ENCODE measurements at places on chromosomes 2 and 18.

- DNase-seq: peak; percentile 10
Measured at GRCh38 chr2:149313512-149313972, 16.8 kb upstream of the LYPD6 start.

DNA sequence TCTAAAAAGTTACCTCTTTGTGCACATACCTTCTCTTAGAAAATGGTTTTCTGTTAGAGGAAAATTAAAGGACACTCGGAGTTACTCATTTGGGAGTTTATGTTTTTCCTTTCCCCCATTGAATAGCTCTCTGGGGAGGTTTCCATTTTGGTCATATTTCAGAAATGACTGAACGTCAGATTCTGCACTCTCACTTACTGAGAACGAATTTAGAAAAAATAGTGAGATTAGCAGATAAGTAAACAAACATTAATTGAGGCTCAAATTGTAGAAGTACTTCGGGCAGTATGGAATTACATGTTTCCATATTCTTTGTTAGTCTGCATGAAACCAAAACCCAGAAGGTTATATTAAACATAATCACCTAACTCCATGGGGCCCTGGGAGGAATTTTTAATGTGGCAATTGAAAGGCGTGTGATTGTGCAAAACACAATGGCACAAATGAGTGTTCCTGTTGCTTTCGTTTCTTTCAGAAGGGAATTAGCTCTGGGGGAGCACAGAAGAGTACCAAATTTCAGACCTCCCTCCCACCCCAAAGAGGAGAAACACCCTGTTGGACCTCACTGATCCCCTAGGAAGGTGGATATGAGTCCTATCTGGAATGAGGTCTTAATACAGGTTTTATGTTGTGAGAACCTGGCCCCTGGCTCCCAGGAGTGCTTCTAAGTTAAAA lies 212.3 kb downstream of the BCL2 start:
- DNase-seq: no peak

- no peak for DNase-seq
Measured at GRCh38 chr2:37552339-37552738, 119.1 kb downstream of the CDC42EP3 start.

GRCh38 chr2:51624995-51625394 lies 593.1 kb upstream of the NRXN1 start:
- no peak for DNase-seq

- no peak for DNase-seq
Measured at GRCh38 chr2:17798338-17798737, 17.9 kb upstream of the MSGN1 start.

GRCh38 chr2:153455403-153455802 lies 23.2 kb downstream of the RPRM start:
- no peak for DNase-seq

DNA sequence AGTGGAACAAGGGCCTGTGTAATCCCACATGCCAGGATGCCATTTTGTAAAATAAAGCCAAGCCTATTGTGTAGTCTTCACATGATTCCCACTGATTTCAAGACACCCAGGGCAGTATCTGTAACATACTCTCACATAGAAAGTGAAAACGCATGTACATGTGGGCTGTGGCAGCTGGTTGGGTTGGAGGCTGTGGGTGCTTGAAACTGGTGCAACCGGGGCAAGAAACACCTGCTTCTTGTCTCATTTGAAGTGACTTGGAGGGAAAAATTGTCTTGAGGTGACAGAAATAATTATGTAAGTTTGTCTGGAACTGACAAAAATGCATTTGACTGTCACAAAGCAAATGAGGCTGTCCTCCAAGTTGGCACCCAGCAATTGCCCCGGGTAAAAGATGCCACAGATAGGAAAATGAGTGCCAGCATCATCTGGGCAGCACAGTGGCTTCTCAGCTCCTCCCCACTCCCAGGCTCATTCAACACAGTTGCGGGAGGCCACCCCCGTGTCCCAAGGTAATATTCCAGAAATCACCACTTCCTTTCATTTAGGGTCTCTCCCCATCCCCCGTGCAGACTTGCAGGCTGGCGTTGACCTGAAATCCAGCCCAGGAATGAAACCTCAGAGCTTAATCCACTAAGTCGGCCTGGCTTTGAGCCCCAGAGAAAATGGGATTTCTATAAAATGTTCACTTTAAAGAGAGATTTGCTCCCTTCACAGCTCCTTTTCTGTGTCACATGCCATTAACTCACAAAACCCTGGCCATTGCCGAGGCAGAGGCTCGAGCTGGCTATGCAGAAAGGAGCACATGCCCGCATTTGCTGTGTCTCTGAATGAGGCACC lies 293.9 kb upstream of the PARD3B start:
- no peak for DNase-seq

GRCh38 chr2:33166287-33166881 lies 219.6 kb downstream of the LTBP1 start:
- no peak for DNase-seq

DNA sequence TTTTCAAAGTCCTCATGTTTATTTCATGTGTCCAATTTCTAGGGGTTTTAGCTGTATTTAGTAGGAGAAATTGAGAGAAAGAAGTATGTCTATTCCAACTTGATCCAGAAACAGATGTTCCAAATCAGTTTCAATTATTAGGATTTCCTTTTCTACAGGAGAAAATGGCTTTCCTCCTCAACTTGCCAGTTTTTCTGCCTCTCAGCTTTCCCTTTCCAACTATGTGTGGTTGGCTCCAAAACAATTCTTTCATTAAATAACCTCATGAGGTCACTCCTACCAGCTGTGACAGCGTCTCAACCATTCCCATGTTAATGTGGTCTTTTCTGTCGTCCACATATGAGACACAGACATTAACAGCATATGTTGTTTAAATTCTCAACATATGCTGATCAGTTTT lies 13.1 kb downstream of the XIRP2 start:
- no peak for DNase-seq

DNA sequence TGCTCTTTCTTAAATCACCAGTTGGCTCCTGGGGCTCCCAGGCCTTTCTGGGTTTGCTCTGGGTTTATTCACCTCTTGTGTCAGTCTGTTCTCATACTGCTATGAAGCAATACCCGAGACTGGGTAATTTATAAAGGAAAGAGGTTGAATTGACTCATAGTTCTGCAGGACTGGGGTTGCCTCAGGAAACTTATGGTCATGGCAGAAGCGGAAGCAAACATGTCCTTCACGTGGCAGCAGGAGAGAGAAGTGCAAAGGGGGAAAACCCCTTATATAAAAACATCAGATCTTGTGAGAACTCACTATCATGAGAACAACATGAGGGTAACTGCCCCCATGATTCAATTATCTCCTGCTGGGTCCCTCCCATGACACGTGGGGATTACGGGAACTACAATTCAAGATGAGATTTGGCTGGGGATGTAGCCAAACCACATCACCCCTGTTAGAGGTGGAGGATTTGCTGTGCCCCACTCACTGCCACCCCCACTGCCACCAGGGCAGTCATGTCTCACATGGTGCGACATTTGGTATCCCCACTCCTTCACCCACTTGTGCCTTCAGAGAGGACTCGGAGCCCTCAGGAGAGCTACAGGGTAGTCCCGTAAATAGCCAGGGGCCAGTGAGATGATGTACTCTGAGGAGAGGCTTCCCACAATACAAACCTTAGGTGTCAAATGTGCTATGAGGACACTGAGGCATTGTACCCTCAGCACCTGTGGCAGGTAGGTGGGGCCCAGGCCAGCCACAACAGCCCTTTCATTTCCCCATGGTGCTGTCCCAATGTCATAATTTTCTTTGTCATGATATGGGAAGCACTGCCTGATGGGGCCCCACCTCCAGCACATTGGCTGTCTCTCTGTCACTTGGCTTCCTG lies 35.7 kb downstream of the CDC42EP3 start:
- DNase-seq: peak; percentile 87

- no peak for DNase-seq
Measured at GRCh38 chr2:44886414-44886813, 55.1 kb upstream of the SIX3 start.

GRCh38 chr18:23524213-23524707 lies 20.9 kb downstream of the RMC1 start:
- DNase-seq: no peak

GRCh38 chr2:11669454-11670291 lies at the start of gene NTSR2:
TSS of gene NTSR2 (minus strand) at chr2:11670195. CDS start at chr2:11670129, 66 bp downstream.
- peak; percentile 10 for DNase-seq

All from CD4-positive, alpha-beta T cell treated with Interleukin-10 for 1 hour (primary cell).